ENCODE measurements at places on chromosomes 7 and 10. TPM values are rescaled to one million over a fixed set of nuclear protein-coding genes. Genes with fewer than 3 reads are reported as not detected.

DNA sequence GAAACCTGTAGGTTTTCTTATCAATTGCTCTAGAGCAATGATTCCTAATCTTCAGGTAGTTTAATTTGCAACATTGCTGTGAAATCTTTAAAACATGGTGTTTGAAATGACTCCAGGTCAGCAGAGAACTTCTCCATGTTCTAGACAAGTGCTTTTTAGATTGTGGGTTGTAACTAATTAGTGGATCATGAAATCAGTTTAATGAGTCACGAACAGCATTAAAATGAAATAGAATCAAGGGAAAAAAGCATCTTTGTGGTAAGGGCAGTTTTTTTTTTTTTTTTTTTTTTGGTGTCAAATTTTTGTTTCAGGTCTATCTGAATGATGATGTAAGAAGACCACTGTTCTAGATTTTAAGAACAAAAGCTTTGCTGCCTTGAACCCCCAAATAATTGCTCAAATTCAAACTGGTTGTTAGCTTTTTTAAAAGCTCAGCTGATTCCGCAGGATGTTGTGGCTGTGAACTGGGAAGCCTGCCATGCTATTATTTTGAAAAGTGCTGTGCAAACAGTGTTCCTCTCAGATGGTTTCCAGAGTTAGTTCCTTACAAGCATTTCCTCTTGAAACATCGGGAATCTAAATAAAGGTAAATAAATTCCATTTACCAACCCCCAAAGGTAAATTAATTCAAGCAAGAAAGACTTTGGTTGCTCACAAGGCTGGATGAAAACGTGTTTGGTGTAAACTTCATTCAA, 13.1 kb upstream of the PDK4 start:
- no peak for DNase-seq

DNA sequence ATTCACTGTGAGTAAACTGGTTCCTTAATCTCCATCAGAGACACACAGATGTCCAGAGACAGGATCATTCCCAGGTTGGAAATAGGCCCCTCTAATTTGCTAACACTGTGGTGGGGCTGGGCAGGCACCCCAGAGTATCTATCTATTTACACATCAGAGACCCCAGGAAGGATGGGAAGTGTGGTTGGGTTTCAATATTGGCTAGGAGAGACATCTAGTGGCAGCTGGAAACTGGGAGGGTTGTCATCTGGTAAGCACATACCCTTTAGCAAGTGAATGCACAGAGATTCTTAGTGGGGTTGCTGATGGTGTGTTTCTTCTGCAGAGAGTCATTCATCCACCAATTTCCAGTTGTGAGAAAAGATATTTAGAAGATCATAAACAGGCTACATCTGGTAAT, 36.0 kb upstream of the NRG3 start:
- DNase-seq: no peak

The SAMD9 gene
- total RNA-seq: 6.8 TPM

GRCh38 chr10:67884313-67884841, at the start of gene SIRT1:
SIRT1 (plus strand) TSS chr10:67884656; CDS start chr10:67884722, 66 bp downstream.
- peak; percentile 85 for DNase-seq

The CPXM2 gene
- not detected for total RNA-seq

DNA sequence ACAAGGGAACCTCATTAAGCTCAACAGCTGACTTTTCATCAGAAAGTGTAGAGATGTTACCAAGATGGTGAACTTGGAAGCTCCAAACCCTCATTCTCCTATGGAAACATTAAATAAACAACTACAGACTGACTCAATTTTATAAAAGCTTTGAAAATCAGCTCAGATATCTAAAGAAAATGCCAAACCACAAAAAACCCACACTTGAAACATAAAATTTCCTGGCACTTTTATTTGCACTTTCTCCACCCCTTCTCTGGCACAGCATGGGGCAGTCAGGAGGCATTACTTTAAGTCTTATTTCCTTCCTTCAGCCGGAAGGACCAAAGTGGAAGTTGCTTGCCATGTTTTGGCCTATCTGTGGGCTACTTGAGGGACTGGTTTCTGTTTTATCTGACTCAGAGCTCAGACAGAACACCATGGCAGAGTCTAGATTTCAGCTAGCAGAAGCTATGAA, 114.7 kb downstream of the ODAD2 start:
- DNase-seq: no peak

The ZNF746 gene
- total RNA-seq: 15.3 TPM

DNA sequence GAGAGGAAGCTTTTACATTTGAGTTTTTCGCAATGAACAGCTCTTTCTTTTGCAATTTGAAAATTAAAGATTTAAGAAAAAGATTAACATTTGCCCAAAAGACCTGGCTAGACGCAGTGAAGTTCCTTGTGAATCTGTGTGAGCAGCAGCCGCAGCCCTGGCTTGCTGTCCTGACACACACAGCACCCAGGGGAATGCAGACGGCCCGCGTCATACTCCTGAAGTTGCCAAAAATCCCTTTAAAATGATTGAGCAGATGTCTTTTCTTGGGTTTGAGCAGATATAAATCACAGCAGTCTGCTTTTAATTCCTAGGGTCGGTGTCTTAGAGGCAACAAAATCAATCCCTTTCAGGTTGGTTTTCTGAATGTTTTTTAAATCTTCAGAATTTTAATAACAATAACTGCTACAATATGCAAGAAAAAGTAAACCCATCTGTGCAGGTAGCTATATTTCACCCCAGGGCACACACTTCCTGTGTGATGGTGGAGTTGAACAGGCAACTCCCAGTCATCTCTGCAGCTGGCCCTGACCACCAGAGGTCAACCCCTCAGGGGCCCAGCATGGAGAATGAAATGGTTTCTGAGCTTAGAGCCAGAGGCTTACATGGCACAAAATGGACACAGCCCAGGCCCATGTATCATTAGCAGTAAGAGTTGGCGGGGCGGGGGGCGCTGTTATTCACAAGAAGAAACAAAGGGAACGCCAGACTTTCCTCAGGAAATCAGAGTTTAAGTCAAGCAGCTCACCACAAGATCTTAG, 32.2 kb upstream of the TRIL start:
- DNase-seq: no peak

The CUBN gene
- total RNA-seq: 1.1 TPM

DNA sequence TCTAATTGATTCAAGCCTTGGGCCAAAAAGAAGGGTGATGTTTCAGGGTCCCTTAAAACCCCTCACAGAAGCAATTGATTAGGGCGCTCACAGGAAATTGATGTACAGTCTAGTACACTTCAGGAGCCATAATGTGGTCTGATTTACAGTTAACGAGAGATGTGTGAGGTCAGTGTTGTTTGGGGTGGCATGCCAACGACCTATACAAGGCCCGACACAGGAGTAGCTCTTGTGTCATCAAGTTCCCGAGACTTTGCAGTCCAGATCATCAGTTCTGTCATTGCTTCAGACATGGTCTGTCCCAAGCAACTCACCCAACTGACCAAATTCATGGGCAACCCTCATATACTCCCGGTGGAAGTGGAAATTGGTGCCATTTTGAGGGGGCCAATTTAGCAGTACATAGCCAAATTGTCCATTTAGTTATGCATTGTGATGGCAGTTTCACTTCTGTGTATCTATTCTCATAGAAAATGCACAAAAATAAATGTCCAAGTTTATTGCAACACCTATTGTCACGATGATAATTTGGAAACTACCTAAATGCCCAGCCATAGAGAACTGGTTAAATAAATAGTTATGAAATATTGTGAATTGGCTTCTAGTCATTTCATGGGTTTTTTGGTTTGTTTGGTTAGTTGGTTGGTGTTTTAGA, 18.0 kb upstream of the ARID5B start:
- no peak for DNase-seq

The RADIL gene
- 0.35 TPM for total RNA-seq

GRCh38 chr10:79063071-79063491, 5.7 kb upstream of the ZMIZ1 start:
- DNase-seq: no peak

The CYP26C1 gene
- 0.12 TPM for total RNA-seq

DNA sequence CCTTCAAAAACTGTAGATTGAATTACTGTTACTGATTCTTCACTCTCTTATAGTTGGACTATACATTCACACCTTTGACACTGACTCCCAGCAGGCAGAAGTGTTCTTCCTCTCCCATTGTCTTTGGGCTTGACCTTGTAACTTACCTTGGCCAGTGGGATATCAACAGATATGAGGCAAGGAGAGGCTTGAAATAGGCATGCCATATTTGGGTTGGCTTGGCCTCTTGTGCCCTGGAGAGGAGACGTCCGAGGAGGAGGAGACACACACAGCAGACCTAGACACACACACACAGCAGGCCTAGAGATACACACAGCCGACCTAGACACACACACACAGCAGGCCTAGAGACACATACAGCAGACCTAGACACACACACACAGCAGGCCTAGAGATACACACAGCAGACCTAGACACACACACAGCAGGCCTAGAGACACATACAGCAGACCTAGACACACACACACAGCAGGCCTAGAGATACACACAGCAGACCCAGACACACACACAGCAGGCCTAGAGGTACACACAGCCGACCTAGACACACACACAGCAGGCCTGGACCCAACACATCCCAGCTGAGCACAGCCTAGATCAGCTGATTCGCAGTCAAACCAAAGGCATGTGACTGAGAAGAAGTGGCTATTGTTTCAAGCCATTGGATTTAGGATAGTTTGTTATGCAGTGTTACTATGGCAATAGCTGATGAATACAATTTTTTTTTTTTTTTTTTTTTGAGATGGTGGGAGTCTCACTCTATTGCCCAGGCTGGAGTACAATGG, 12.5 kb upstream of the GNA12 start:
- no peak for DNase-seq

The AKR1C8 gene
- 0.58 TPM for total RNA-seq

DNA sequence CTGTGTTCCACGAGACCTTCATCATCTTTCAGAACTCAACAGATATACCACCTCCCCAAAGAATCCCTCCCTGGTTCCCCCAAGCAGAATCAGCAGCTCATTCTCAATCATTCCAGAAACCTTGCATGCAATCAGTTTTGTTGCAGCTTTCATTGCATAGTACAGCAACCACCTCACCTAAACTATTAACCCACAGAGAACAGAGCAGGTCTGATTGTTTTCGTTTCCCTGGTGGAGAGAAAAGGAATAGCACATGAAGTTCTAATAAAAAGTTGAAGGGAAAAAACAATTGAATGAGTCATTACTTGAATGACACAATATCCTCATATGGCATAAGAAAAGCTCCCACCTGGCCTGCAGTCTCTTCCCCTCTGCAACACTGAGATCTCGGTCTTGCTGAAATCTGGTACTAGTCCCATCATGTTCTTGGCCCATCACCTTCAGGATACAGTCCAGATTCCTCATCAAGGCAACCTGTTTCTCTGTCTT, 147.1 kb upstream of the GDF10 start:
- DNase-seq: no peak

The TRIM74 gene
- 1.0 TPM for total RNA-seq

DNA sequence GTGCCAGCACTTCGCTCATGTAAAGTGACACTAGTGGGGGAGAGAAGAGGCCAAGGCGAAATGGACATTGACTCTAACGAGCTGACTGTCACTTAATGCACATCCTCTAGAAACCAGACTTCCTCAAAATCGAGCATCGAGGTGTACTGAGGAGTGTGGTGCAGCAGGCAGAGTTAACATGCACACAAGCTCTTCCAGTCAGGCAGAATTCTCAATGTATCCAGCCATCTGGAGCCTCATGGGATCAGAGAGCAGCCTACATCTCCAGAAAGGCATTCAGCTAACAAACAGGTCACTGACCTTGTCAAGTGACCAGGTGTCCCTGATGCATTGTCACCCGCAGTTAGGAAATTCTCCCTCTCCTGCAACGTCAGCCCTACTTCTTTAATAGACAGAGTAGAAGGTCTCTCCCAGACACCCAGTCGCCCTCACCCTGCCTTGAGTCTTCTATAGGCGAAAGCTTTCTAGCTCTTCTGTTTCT, 259.8 kb upstream of the AOAH start:
- no peak for DNase-seq

- no peak for DNase-seq
Observed at GRCh38 chr7:24472093-24472492, 101.2 kb upstream of the PALS2 start.

- DNase-seq: no peak
Observed at GRCh38 chr7:101943306-101943705, 125.9 kb downstream of the CUX1 start.

The TRIM50 gene
- total RNA-seq: 0.20 TPM

DNA sequence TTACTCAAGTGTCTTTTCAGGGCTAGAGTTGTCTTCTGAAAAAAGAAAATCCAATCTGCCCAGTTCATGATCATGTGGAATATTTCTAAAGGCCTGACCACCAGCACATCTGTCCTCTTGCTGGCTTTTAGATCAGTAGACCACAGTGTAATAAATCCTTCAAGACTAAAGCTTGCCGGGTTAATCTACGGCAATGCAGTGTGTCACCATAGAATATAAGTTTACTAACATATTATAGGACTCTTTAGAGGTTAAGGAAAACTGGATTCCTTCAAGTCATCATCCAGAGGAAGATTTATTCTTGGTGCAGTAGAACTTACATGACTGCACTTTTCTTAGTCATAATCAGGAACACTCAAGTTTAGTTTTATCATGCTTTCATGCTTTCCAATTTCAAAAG, 349.5 kb downstream of the SEMA3D start:
- no peak for DNase-seq

DNA sequence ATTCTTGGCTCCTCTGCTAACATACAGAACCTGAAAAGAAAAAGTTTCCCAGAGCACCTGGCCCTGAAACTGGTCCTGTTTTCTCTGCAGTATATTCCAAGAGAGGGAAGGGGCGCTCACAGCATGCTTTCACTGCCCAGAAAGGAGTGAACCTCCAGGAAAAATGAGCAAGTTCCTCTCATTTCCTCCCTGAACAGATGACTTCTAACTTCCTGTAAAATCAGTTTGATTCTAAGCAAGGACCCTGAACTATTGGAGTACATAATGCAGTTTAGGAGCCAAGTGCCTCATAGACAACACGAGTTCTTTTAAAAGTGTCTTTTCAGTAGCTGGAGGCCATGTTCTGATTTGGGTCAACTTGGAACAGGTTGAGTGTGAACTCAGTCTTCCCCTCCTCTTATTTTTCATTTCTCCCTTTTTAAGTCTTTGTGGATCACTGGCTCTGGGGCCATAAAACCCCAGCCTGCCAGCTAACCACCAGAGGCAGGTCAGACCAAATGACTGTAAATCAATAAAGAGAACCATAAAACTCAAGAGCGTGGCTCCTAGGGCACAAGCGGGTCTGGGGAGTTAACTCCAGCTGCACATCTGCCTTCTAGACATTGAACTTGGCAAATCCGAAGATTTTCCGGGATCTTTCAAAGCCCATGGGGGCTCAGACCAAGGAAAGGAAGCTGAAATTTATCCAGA, 5.9 kb upstream of the LRRC18 start:
- DNase-seq: no peak

DNA sequence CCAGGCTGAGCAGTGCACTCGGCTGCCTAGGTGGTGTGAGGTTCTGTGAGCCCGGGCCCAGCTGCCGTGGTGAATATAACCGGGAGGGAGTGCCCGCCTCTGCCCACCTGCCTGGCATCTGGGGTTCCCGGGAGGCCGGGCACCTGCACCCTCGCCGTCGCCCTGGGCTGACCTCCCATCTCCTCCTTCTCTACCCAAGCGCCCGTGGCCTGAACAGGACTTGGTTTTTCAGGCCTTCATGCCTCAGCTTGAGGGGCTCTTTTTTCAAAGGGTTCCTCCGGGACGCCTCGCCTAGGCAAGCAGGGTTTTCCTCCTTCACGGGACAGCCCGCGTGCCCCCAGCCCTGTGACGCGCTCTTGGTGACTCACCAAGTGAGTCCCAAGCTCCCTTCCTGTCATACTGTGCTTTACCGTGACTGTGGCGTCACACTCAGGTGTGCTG, 9.9 kb downstream of the INPP5A start:
- no peak for DNase-seq

- DNase-seq: peak; percentile 63
Observed at GRCh38 chr7:22885797-22886261, 63.2 kb upstream of the TOMM7 start.

Measured in activated naive CD4-positive, alpha-beta T cell treated with anti-CD3 and anti-CD28 coated beads, Interleukin-2, amount 50 U/mL, for 72 hours (primary cell).